ENCODE measurements at places on chromosomes 12 and 14.

GRCh38 chr12:13745111-13745860 is 236.1 kb downstream of the GRIN2B start:
- DNase-seq = no peak

DNA sequence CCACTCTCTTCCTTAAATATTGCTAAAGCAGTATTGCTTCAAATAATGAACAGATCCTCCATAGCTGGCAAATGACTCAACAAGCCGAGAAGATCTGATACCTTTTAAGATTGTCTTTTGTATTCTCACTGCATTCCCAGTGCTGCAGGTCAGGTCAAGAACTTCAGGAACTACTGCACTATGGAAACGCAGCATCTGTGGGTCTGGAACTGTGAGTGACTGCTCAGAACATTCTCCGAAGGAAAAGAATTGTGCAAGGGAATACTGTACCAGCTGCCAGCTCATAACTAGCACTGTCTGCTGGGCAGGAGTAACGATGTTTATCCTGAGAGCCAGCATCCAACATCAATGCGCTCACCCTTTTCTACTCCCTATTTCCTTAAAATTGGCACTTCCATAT is 348.0 kb upstream of the SOX5 start:
- DNase-seq = no peak

- DNase-seq = no peak
Observed at GRCh38 chr12:13170892-13171490, 25.5 kb upstream of the EMP1 start.

DNA sequence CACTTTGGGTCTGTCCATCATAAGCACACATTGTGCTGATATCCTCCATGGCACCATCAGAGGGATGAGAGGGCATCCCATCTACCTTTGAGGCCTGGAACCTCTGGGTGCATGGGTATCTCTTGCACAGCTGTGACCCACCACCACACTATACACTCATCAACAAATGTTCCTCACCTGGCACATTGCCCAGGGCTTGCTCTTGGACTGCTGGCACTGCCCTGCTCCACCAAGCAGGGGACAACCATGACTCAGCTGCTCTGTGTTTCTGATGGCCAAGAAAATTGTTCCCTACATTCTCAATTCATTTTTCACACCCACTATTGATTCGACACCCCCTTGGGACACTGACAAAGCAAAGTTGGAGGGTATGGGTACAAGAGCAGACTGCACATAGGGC is 155.5 kb downstream of the PTPRO start:
- no peak for DNase-seq

DNA sequence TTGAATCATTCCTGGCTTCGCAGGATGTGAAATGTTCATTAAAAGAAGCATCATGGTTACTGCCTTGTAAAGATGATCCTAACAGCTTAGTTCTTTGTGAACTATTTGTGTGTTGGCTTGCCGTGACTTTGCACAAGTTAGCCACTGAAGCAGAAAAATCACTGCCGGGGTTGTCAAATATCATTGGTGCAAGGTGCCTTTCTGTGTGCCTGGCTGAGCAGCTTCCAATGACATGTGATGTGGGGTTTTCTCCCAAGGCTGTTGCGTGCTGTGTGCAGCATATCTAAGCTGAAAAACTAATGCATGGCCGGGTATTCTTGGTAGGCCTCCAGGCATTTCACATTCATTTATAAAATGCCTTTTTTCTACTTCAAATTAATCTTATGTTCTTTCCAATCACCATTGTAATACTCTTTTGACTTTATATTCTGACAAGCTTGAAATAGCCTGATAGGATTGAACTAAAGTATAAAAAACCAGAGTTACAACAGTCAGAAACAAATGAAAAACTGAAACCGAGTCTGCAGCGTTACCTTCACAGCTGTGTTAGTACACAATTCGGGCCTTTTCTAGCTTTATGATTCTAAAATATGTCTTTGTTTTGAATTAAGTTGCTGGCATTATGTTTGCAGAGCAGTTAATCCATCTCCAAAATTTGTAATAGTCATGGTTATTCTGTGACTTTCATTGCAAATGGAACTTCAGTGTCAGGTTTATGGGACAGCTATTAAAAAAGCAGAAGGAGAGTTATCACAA is 222.1 kb downstream of the SYT1 start:
- DNase-seq = no peak

DNA sequence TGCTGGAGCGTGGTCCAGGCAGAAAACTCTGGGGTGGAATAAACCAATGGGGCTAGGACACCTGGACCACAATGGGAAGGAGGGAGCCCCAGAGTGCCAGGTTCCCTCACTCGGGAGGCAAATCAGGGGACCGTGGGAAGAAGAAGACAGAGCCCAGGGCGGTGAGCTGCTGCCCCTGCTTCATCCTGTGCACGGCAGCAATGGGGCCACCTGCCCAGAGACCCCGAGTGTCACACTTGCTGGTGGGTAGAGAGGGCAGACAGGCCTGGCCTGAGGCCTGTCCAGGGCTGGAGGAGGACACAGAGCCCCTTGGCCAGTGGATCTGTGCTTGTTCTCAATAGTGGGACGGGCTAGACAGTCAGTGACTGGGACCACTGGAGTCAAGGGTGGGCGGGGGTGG is 58.2 kb downstream of the DIO3 start:
- DNase-seq = no peak
